ENCODE measurements at places on chromosomes 4 and X.
A peak's percentile ranks its signal among the peaks of the same experiment; 100 is the strongest.

GRCh38 chrX:41002026-41002425 lies 83.2 kb upstream of the USP9X start:
- no peak for DNase-seq

GRCh38 chr4:17578482-17578891 lies 1.5 kb downstream of the LAP3 start:
- DNase-seq, result peak; percentile 57

- DNase-seq, result no peak
Observed at GRCh38 chrX:146054311-146054710, 236.7 kb downstream of the SLITRK2 start.

GRCh38 chr4:6109842-6110560 lies 90.3 kb downstream of the JAKMIP1 start:
- DNase-seq, result no peak

DNA sequence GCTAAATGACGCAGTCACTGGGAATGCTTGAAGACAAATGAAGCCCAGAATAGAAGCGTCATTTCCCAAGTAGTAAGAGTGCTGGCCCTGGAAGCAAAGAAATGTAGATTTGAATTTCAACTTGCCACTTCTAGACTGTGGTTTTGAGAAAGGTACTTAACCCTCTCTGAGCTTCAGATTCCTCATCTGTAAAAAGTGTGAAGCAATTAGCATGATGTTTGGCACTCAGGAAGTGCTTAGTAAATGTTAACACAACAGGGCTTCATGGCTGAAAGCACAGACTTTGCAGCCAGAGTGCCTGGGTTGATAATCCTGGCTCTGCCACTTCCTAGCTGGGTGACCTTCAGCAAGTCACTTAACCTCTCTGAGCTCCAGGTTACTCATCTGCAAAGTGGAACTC lies 147.4 kb upstream of the RPS6KA3 start:
- DNase-seq, result no peak
